Fibroblast of skin of left quadriceps (primary cell): ENCODE measurements at places on chromosomes 16 and 17.
A peak's percentile ranks its signal among the peaks of the same experiment; 100 is the strongest.

DNA sequence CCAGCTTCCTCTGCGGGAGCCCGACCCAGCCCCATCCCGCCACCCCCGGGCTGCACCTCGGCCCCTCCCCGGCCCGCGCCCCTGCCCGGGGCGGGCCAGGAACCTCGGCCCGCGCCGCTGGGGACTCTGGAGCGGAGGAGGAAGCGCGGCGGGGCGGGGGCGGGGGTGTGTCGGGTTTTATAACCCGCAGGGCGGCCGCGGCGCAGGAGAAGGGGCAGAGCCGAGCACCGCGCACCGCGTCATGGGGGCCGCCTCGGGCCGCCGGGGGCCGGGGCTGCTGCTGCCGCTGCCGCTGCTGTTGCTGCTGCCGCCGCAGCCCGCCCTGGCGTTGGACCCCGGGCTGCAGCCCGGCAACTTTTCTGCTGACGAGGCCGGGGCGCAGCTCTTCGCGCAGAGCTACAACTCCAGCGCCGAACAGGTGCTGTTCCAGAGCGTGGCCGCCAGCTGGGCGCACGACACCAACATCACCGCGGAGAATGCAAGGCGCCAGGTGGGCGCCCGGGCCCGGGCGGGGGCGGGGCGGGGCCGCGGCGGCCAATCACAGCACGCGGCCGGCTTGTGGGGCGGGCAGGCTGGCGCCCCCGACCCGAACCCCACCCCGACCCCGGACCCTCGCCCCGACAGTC, at the start of gene ACE:
Gene ACE (plus strand): TSS at position 208 of the 626 bp plus-strand sequence. CDS start 34 bp downstream, at position 242.
- no peak for DNase-seq

DNA sequence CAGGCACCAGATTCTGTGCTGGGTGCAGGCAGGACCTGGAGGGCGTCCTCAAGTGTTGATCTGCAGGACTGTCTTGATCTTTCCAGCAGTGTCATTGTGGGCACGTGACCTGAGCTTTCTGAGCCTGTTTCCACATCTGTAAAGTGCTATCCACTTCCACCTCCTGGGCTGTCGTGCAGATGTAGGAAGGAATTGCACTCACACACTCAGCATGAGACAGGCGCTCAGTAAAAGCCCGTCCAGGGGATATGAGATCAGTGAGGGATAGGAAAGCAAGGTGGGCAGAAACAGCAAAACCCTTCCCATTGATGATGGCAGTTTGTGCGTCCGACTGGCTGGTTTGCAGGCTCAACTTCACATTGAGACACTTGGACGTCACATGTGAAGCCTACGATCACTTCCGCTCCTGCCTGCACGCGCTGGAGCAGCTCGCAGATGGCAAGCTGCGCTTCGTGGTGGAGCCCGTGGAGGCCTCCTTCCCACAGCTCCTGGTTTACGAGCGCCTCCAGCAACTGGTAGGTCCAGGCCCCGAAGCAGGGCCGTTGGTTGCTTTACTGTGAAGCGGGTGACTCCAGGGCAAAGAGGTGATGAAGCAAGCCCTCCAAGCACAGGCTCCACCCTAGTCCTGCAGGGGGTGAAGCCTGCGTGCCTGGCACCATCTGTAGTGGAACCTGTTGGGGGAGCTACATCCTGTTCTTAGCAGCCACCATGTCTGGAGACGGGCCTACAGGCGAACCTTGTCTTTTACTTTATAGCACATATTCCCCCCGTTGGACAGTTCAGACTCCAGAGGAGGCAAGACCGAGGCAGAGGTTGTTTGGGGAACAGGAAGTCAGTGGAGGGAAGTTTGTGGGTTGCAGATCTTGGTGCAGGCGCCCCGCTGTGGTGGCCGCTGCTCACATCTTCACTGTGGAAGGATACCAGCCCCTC, 23.0 kb downstream of the METTL22 start:
- no peak for DNase-seq

DNA sequence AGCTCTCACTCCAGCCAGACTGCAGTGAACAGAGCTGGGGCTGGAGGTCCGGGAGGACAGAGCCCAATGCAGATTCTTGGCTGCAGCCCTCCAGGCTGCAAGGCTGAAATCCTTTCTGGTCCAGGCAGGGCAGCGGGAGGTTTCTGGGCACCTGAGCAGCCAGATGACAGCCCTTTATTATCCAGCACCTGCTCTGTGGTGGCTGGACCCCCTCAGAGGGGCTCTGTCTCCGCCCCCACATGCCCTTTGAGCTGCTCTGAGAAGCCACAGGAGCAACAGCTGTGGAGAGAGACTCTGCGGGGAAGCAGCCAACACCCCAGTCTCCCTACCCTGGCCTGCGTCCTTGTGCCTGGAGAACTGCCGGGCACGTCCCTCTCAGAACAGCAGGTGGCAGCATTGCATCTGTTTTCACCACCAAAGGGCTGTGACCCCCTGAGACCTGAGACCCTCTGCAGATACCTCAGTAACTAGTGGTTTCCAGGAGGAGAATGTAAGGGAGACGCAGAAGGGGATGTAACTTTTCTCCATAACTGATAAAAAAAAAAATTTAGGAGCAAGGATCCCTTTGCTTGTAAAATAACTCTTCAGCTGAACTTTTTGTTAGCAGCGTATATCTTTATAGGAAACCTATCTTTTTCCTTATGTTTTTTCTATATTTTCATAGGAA, 3.7 kb upstream of the CNP start:
- no peak for DNase-seq

DNA sequence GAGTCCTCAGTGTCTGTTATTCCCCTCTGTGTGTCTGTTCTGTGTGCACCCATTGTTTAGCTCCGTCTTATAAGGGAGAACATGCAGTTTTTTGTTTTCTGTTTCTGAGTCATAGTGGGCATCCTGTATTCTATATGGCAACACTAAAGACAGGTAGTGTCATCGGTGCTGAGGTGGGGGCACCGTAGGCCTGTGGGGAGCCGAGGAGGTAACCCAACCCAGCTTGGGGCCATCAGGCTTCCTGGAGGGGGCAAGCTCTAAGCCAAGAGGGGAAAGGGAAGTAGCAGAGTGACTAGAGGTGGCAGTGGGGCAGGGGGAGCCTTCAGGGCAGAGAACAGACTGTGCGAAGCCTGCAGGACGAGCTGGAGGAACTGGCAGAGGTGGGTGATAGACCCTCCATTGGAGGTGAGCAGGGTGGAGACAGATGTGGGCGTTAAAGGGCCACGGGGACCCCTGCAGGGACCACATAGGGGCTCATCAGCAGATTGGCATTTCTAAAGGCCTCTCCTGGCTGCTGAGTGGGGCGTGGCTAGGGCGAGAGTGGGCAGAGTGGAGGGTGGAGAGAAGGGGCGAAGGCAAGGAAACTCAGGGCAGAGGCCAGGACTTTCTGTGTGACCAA, 36.5 kb downstream of the CPNE2 start:
- DNase-seq = no peak

DNA sequence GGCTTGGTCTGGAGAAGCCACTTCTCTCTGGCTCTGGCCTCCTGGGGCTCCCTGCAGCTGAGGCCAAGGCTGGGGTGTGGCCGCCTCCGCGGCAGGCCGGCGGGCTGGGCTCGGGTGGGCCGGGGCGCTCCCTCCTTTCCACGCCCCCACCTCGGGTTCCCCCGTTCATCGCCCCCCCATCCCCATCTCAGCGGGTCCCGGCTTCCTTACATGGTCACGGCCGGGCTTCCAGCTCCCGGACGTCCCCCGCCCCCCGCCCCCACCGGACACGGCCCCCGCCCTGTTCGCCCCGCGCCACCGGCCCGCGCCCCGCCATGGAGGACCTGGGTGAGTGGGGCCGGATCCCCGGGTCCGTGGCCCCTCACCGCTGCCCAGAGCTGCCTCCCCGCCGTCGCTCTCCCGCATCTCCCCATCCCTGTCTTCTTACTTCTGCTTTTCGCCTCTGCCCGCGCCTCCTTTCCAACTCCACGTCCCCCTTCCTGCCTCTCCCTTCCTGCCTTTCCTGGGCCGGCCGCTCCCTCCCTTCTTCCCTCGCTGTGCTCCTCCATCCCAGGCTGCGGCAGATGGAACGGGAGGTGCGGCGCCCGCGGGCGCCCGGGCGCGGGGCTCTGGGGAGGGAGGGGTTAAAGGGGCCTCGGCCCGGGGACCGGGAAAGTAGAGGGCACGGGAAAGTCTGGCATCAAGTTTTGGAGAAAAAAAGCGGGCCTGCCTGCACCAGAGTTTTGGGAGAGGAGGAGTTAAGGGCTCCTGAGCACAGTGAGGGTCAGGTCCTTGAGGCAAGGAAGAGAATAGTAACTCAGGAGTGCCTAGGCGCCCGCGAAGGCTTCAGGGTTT, at the start of gene TGFB1I1:
Gene TGFB1I1 (plus strand): TSS at position 278 of the 834 bp plus-strand sequence. CDS start 37 bp downstream, at position 315.
- peak; percentile 84 for DNase-seq

DNA sequence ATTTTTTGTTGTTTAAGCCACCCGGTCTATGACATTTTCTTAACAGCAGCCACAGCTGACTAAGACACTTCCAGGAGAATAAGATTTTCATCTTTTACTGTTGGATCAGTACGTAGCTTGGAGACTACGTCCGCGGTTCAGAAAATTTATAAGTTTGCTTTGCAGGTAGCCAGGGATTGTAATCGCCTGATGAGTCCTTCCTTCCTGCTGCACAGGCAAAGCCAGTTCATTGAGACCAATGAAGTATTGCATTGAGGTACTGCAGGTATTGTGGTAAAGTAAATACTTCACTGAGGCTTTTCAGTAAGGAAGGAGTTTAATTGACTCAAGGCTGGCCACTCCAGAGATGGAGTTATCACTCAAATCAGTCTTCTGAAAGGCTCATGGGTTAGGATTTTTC, 269.4 kb upstream of the ELAC2 start:
- no peak for DNase-seq

DNA sequence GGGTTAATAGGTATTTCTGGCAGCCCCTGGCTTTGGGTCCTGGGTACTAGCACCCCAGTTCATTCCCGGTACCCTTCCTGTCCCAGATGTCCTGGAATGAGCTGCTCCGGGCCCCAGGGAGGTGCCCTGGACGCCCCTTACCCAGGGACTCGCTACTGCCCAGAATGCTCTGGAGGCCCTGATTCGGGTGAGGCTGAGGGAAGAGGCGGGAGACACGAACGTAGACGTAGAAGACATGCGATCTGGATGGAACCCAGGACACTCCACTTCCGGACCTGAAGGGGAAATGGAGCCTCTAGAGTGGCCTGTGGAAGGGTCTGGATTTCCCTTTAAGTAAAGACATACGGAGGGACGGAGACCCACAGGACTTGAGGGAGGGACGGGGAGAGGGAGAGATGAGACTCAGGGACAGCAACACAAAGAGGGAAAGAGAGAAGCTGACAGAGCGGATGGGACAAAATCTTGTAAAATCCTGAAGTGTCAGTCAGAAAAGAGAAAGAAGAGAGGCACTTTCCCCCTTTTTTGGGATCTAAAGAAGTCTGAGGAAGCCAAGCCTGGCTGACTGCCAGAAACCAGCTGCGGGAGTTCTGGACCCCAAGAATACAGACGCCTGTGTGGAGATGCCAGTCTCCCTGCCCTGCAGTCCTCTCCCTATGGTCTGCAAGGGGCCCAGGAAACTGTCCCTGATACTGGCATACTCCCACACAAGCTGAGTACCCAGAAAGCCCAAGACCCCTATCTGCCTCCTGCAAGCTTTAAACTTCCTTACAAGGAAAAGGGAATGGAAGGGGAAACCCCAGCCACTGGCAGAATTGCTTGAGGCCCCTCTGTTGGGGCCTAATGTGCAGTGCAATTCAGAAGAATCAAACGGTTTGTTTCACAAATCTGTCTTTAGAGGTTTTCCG, 1.0 kb upstream of the HOXB13 start:
- DNase-seq = no peak

GRCh38 chr17:27782791-27783206, 17.5 kb downstream of the NOS2 start:
- no peak for DNase-seq
